Muscle of leg (tissue), 16 donors: ENCODE measurements at places on chromosomes 1 and 21.
A peak's percentile ranks its signal among the peaks of the same experiment; 100 is the strongest.

DNA sequence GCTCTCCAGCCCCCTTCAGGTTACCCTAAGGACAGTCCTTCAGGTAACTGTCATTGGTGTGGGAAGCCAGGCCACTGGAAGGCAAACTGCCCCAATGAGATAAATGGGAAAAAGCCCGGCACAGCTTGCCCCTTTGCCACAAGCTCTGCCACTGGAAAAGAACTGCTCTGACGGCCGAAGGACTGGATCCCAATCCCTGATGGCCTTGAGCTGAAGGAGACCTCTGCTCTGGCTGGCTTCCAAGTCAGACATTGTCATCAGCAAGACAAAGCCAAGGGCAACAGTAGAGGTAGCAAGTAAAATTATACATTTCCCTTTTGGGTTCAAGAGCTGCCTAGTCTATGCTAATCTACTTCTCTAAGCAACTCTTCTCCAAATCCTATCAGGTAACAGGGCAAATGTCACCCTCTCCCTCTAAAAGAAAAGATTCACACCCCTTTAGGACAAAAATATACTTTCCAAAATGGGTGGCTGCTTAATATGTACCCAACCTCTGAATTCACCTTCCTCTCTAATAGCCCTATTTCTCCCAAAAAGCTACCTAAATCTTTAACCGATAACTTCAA lies 145.8 kb downstream of the ADSS2 start:
- DNase-seq, result no peak

GRCh38 chr1:41508290-41508689 lies 23.8 kb upstream of the EDN2 start:
- no peak for DNase-seq

DNA sequence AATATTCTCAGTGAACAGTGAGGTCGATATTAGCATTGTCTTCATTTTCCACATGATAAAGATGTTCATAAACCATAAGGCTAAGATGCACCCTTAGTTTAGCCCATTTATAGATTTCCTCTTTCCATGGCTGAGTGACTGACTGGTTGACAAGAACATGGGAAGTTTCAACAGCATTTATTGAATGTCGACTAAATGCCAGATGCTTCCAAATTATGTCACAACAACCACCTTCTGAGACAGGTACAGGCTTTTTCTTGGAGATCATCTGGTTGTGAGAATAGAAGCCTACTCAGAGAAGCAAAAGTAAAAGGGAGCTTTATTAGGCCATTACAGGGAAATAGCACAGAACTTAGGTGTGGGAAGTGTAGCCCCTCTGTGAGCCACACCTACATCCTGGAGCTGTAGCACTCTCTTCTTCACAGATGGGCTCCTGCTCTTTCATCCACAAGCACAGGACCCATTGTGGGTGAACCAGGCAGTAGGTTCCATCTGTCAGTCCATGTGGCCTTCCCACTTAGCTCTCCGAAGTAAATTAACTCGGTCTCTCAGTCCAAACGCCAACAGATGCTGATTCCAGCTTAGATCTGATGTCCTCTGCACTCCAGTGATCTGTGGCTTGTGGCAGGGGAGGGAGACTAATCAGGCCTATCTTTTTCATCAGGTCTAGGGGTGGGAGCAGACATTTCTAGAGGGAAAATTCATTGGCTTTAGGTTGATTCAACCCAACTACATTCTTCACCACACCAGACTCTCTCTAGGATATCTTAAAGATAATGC lies 14.3 kb downstream of the ATP2B4 start:
- no peak for DNase-seq

DNA sequence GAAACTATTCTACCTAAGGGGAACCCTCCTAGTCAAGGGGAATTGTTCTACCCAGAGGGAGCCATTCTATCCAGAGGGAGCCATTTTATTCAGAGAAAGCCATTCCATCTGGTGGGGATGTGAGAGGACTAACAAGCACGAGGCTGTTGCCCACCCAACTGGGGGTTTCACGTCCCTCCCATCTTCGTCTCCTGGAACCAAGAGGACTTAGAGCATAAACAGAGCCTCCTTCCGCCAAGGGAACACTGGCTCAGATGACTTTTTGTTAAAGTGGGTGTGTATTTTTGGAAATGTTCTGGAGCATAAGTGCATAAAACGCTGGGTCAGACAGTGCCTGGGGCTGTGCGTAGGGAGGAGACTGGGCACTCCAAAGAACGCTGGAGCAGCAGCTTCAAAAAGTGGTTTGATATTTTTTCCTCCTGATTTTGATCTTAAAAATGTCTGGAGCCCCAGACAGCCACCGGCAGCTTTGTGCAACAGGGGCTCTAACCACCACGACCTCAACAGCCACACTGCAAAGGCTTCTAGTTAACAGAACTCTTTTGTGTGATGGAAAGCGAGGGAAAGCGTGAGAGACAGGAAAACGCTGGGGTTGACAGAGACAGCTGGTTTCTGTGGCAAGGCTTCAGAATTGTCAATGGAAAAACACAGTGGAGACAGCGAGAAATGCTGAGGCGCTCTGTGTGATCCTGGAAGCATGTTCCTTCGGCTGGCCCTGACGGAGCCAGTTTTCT lies 363.6 kb upstream of the CAMK1G start:
- DNase-seq, result peak; percentile 65

- DNase-seq, result no peak
These were observed 311.2 kb downstream of the PAPPA2 start for GRCh38 chr1:176774224-176774623.
